ENCODE measurements at places on chromosomes 7 and 10.

- DNase-seq = no peak
Measured at GRCh38 chr10:82742478-82742877, 867.5 kb downstream of the NRG3 start.

- DNase-seq = no peak
Measured at GRCh38 chr7:75614401-75614800, 122.3 kb downstream of the SPDYE5 start.

DNA sequence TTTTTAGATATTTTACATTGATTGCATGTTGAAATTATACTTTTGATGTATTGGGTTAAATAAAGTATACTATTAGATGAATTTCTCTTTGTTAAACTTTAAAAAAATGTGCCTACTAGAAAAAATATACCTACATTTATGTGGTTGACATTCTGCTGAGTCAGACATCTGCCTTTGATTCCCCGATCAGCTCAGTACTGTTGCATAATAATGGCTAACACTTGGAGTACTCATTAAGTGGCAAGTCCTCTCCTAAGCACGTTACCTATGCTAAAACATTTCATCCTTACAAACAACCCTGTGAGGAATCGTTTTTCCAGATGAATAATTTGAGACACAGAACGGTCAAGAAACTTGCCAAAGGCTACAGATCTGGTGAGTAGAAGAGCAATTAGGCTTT lies 14.0 kb upstream of the SEM1 start:
- no peak for DNase-seq

DNA sequence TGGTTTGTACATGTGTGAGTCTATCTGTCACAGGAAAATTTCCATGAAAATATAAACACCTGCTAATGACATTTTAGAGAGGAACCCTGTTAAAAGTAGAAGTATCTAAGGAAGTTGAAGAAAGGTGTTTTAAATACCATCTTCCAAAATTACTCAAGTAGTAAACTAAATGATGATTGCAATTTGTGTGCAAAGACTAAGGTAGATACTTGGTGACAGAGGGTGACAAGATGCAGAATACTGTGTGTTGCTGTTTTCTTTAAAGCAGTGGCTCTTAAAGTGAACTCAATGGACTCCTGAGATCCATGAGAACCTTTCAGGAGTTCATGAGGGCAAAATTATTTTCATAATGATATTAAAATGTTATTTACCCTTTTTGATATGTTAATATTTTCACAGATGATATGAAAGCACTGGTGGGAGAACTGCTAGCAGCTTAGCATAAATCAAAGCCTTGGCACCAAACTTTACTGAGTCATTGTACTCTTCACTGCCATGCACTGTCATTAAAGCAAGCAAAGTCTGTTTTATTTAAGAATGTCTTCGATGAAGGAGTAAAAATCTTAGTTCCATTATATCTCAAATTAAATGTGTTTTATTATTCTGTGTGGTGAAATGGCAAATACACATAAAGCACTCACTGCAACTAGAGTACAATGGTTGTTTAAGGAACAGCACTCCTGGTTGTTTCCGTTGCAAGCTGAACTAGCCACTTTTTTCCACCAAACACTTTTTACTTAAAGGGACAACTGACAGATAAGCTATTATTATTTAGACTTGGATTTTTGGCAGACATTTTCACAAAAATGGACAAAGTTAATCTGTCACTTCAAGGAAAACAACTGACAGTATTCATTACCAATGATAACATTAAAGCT lies 133.7 kb downstream of the LRRN3 start:
- DNase-seq = no peak

GRCh38 chr10:98587156-98587837 lies 140.6 kb upstream of the HPS1 start:
- DNase-seq = no peak

DNA sequence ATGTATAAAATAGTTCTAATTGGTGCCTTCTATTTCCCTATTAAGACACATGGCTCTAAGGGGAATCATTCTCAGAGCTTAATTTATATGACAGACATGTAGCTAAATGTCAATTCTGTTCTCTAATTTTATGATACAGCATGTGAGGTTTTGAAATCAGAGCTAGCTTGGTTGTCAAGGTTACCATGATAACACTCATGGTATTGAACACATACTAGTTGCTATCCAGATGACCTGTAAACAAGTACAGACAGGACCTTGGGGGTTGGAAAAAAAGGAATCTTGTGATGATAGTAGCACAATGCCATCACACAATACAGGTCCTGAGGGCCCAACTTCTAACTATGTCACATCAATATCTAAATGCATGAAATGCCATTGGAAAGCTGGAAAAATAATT lies 49.2 kb downstream of the RHOBTB1 start:
- DNase-seq = no peak

DNA sequence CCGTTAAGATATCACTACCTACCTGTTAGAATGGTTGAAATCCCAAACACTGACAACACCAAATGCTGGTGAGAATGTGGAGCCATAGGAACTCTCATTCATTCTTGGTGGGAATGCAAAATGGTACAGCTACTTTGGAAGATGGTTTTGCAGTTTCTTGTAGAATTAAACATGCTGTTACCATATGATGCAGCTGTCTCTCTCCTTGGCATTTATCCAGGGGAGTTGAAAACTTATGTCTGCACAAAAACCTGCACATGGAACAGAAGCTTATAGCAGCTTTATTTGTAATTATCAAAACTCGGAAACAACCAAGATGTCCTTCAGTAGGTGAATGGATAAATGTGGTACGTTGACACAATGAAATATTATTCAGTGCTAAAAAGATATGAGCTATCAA lies 199.5 kb downstream of the BICC1 start:
- no peak for DNase-seq

DNA sequence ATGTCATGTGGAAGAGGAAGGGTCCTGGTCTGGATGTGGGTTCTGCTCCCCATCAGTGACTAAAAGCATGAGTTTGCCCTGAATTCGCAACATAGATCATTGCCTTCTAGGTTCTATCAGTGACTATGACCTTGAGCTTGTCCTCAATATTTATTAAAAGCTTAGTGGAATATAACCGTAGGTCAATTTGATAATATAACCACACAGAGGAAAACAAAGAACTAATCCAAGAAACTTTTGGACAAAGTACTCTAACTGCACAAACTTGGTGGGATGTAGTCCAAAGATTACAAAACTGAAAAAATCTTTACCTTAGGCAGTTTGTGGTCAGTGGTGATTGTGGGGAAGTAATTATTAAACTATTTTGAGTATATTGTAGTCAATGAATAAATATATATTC lies 152.9 kb downstream of the CYP26A1 start:
- no peak for DNase-seq

DNA sequence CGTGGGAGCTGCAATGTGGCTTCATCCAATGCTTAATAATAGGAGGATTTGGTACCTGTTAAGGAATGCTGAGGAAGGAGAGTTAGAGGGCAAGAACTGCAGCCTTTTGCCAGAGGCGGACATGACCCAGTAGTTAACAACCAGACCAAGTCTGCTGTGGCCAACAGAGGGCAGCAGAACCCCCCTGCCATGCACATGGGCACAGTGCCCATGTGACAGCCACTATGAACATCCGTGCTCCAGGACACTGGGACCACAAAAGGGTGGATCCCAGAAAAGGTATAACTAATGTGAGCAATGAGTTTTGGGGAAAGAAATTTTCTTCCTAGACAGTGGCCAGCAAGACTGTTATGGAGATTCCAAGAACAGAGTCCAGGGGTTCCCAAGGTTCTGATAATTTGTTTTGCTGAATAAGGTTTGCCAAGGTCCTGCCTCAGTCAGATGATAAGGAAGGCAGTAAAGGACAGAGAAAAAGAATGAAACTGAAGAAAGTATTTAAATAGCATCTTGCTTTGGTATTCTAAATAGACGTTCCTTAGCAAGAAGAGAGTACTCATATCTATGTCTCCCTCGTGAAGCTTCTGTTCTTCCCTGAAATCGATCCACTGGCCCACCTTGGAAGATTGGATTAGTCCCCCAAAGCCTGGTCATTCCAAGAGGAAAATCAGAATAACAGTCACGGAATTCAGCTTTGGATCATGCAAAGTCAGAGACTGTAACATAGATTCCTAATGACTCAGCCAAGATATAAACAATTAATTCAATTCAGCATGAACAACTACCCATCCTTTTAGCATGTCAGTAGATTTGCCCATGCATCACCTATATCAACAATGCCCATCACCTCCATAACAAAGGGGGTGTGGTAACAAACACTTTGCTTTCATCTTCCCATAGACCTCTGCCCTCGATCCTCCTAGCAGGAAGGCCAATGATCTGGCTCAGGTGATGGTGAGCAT lies 56.0 kb downstream of the LGI1 start:
- no peak for DNase-seq

DNA sequence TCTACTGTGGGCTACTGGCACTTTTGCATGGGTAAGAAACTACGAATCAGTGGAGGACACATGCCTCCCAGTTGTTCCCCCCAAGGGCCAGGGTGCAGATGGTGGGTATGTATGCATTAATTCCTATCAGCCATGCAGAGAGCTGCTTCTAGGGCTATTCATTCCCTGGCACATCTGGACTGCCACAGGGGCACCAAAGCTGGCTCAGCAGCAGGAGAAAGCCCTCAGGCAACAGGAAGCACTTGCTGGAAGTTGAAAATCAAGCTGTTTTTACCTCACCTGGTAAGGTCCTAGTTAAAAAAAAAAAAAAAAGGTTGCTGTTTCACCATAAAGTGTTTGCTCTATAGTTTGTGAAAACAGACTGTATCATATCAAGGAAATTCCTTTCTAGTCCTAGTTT lies 1342.6 kb downstream of the REEP3 start:
- peak; percentile 77 for DNase-seq

DNA sequence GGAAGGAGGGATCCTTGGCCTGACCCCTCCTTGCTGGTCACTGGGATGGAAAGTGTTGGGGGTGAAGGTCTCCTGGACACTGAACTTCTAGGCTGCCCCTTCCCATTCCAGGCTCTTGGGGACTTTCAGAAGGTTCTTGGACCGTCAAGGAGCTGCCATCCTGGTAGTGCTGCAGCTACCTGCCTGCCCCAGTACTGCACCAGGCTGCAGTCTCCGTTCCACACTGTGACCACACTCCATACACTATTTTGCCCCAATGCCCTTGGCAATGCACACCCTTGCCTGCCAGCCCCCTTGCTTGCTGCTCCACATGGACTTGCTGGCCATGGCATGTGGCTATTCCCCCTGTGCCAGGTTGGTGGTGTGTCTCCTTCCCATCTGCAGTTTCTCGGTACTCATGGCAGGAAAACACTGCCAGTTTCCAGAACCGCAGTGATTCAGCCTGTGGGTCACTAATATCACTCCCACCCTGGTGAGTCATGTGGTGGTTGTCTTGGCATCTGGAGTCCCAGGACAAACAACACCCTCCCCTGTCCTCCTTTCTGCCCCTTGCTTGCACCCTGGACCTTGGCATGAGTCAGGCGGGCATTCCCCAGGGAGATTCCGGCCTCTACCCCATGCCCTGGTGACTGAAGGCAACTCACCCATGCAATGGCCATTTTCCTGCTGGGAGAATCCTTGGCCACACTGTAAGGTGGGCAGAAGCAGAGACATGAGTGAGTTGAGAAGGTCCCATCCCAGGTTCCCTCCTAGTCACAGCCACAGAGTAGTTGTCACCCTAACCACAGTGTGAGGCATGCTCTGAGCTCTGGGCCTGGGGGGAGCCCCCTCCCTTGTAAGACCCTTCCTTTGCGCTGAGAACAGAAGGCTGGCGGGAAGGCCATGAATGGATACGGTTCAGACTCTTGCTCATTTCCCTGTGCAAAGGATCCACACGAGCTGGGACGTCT lies 32.8 kb downstream of the GOLGA7B start:
- no peak for DNase-seq

DNA sequence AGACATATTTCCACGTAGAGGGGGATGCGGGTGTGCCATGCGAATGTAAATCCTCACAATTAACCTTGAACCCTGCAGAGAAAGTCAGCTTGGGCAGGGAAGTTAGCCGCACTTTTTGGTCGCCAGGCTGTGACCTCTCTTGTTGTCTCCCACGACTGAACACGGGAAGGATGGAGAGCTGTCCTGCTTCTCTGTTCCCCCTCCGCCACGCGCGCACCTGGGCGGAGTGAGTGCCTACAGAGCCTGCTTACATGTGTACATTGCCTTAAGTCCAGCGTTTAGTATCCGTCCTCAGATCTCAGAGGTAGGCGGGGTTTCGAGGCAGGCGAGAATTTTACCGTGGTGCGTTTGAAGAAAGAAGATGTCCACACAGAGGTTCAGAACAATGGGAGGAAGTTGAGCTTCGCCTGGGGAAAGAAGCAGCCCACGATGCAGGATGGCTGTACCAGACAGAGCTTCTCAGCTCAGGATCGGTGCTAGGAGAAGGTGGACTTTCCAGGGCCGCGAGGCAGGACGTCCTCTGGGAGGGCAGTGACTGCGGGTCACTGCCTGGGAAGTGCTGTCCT lies 482 bp upstream of the ERCC6 start:
- DNase-seq = peak; percentile 88
